ENCODE measurements at places on chromosomes 3 and 15.

DNA sequence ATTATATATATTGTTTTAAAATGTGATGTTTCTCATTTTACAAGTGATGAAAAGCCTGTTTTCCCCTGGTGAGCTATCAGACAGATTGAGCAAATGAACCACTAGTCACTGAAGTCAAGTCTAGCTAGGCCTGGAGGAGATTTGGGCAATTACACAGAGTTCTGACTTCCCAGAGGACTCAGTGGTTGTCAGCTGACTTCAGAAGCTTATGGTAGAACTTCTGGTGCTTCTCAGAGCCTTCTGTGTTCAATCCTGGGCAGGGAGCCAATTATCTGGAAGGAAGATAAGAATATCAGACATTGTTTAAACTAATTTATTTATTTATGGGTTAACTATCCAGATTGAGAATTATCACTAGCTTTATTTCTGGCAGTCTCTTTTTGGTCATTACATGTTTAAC, 37.7 kb upstream of the NAALADL2 start:
- no peak for DNase-seq

GRCh38 chr3:169146179-169146665, 517.3 kb downstream of the MECOM start:
- no peak for DNase-seq

DNA sequence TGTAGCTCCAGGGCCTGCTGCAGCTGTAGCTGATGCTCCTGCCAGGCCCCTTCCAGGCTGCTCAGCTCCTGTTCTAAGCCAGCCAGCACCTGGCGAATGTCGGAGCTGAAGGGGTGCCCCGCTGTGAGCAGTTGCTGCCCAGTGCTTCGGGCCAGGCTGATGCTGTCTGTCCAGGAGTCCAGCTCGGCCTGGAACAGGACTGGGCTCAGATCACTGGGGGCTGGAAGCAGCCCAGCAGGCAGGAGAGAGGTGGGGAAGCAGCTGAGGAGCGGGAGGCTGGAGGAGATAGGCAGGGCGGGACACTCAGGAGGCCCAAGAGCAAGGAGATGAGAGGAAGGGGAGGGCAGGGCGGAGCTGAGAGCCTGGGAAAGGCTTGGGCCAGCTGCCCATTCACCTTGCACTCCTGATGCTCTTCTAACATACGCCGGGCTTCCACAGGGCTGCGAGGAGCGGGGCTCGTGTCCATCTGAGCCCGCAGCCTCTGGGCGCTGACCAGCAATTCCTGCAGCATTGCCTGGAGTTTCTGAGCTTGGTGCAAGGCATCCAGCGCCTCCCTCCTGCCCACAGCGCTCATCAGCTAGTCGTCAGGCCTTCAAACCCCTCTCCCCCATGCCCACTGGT, 23.2 kb downstream of the PLA2G4B start:
- DNase-seq = no peak

- no peak for DNase-seq
These were observed 10.4 kb upstream of the CLPX start for GRCh38 chr15:65195548-65195923.

GRCh38 chr3:66053550-66054094, 14.9 kb upstream of the MAGI1 start:
- DNase-seq = no peak

GRCh38 chr3:51887620-51888019, 12.2 kb upstream of the IQCF5 start:
- no peak for DNase-seq

DNA sequence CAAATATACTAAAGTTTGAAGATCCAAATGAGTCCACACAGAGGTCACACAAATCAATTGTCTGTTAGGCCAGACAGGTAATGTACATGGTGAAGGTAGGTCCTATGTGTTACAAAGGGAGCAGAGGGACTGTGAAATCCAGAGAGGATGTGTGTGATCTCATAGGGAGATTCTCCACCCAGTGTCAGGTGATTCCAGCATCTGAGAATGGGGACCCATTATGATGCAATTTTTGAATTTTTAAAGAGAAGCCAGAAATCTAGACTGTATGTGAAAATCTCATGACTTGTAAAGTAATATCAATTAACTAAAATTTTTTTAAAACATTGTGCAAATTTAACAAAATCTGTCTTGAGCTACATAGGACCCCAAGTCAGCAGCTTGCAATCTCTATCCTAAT, 58.3 kb upstream of the NEDD4 start:
- no peak for DNase-seq

DNA sequence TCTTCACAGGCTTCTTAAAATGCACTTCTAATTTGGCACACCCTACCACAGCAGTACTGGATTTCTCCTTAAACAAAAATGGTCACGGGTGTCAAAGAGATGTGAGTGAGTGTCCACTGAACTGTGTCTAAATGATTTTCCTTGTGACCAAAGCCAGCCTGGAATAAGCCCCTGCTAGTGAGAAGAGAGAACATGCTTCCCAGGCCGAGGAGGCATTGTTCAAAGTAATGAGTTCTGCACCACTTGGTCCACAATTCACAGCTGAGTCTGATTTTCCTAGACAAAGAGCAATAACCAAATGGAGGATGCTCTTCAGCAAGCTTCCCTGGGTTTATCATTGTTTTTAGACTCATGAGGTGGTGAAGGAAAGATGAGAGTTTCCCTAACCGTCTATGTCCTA, 3.8 kb downstream of the PLCH1 start:
- no peak for DNase-seq

DNA sequence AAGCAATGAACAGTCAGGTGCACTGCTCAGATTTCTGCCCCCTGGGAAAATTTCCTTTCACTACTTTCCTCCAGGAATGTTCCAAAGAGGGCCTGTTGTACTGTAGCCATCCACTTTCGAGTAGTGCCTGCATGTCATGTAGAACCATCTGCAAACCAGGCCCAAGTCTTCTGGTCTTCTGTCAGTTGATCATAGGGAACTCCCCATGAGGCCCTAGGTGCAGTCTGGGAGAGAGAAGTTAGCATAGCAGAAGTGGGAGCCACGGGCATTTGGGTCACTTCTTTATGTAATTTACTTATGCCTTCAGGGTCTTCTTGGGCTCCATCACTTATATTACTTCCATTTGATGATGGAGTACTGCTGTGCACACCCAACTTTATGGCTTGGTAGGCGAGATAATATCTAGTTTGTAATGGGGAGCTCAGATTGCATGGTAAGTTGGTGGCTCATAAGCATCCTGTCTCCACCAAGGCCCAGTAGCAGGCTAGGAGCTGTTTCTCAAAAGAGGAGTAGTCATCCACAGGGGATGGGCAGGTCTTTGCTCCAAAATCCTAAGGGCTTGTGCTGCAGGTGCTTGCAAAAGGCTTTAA, 151.4 kb downstream of the NFKBIZ start:
- no peak for DNase-seq

DNA sequence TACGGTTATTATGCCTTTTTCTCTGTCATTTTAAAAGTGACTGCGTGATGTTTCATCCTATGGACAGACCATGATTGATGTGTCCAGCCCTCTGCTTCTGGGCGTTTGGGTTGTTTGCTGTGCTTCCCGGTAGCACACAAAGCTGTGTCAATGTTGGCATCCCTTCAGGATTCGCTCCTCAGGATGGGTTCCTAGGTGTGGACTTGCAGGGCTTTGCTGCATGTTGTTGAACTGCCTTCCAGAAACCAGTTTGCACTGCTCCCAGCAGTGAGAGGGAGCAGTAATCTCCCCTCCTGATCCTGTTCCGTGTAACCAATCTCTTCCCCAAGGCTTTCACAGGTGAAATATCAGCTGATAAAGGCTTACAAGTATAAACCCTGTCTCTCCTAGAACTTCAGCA, 787 bp downstream of the TRPM1 start:
- no peak for DNase-seq

DNA sequence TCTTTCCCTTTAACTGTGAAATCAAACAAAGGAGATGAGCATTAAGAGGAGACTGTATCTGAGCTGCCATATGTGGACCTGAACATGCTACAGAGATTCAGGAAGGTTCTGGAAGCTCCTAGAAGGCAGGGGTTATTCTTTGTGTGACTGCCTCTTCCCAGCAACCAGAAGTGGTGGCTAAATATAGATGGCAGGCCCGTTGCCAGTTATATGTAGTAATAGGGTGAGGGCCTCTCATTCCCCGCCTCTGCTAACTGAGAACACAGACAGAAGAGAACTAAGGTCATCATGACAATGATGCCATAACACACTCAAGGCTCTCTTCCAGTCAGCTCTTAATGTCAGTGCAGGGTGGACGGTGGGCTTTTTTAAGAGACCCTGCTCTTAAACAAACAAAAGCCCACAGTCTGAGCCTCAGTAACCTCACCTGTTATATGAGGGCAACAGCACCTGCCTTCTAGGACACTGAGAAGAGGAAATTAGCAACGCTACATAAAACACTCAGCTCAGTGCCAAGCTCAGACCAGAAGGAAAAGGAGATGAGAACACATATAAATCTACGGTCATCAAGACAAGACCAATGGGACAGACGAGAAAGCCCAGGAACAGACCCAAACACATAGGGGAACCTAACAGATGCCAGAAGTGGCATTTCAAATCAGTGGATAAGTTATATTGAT, 22.3 kb downstream of the CFAP92 start:
- DNase-seq = no peak

DNA sequence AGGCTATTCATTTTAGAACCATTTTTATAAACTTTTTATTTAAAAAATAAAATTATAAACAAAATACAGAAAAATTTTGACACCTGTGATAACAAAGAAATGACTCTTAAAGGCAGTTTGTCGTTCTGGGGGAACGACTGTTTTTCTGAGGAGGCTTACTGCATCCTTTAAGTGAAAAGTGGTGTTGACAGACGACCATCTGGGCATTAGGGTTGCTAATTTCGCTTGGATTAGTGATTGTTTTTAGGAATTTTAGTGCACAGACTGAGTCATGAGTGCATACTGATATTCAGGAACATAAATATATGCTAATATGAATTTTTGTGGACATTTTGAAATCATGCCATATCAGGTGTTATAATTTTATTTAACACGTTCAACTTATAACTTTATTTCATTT, 28.5 kb downstream of the OSTN start:
- DNase-seq = no peak

- DNase-seq = no peak
These were observed 1.8 kb upstream of the ZBTB38 start for GRCh38 chr3:141366285-141367037.

DNA sequence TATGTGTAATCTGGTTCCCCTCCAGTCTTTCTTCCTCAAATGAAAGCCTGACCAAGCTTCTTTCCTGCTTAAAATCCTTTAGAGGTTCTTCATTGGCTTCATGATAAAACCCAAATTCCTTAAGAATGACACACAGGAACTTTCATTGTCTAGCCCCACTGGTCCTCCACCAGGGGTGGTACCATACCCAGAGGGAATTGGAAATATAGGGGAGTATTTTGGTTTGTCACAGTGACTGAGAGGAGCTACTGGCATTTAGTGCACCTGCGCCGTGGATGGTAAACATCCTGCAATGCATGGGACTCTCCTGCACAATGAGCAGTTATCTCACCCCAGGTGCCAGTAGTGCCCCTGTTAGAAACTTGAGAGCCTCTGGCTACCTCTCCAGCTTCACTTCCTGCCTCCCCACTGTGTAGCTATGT, 10.8 kb downstream of the ZWILCH start:
- DNase-seq = no peak

- no peak for DNase-seq
These were observed 203.0 kb upstream of the NR2E3 start for GRCh38 chr15:71607383-71607782.

- DNase-seq = peak; percentile 39
These were observed 8.3 kb downstream of the POLG start for GRCh38 chr15:89326316-89326715.
